ENCODE measurements at places on chromosomes 6 and 20.

GRCh38 chr6:37536491-37537190 is 36.9 kb upstream of the CCDC167 start:
- no peak for DNase-seq

- DNase-seq: no peak
Measured at GRCh38 chr6:45388328-45388727, 10.6 kb upstream of the SUPT3H start.

GRCh38 chr20:40687384-40688128 is 1.5 kb downstream of the MAFB start:
- peak; percentile 70 for DNase-seq

GRCh38 chr20:38833154-38833856 is 27.8 kb downstream of the PPP1R16B start:
- DNase-seq: no peak

GRCh38 chr20:37192137-37192854 is 12.9 kb upstream of the MROH8 start:
- DNase-seq: peak; percentile 95

DNA sequence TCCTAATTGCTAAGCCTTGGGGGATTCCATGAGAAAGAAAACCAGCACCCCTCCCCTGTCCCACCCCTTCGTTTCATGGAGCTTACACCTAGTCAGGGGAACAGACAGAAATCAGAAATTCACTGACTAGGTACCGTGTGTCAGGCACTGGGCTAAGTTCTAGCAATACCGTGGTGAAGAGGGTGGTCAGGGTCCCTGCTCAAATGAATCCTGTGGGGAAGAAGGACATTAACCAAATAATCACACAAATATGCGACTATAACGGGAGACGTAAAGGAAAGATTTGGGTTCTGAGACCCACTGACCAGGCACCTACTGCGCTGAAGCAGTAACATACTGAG is 65.1 kb upstream of the TOP1 start:
- DNase-seq: no peak

DNA sequence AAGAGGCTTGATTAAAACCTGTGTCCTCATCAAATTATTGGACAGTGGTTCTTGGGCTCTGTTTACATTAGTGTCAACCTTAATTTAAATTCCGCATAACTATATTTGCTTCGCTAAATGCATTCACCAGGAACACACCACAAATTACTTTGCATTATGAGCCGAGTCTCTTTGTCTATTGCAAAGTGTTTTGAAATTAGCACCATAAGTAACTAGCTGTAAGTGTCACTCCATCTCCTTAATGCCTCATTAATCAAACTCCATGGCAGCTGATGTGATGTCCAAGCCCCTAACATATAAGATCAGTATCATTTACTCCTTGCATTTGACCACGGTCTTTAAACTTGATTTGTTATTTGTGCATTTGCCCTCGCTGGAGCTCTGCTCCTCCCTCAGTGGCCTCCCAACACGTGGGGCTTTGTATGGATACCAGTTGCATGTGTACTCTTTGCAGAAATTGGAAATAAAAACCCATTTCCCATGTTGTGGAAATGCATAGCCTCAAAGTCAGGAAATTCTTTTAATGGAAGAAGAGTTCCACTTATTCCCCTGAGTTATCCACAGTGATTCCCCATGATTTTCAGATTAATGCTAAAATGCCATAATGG is 24.6 kb downstream of the FOXA2 start:
- no peak for DNase-seq

DNA sequence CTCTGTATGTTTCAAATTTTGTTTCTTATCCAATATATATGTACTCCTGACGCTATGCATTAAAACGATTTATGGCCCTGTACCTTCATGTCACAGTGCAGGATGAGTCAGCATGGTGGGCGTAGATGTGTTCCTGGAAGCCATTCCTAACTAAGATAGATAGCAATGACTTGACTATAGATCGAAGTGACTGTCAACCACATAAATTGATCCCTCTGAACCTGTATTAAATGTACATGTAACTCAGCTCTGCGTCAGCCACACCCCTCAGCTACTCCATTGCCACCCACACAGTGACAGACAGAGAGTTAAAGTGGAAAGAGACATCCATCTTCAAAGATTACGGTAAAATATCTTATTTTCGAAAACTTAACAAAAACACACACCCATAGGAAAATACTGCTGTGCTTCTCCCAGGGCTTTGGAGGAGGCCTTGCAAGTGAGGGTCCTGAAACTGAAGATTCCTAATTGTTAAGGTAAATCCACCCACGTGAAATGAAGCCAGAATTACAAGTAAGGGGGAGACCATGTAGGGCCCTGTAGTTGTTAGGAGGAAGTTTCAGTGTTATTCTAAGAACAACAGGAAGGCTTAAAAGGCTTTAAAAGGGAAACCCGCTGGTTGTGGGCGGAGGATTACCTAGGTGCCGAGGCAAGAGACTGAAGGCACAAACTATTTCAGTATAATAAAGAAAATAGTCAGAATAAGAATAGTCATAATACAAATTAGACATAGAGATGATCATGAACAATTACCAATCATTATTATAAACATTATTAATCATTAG is 10.3 kb upstream of the RAD21L1 start:
- no peak for DNase-seq

GRCh38 chr6:105902401-105903031 is 183.6 kb upstream of the PRDM1 start:
- DNase-seq: no peak

DNA sequence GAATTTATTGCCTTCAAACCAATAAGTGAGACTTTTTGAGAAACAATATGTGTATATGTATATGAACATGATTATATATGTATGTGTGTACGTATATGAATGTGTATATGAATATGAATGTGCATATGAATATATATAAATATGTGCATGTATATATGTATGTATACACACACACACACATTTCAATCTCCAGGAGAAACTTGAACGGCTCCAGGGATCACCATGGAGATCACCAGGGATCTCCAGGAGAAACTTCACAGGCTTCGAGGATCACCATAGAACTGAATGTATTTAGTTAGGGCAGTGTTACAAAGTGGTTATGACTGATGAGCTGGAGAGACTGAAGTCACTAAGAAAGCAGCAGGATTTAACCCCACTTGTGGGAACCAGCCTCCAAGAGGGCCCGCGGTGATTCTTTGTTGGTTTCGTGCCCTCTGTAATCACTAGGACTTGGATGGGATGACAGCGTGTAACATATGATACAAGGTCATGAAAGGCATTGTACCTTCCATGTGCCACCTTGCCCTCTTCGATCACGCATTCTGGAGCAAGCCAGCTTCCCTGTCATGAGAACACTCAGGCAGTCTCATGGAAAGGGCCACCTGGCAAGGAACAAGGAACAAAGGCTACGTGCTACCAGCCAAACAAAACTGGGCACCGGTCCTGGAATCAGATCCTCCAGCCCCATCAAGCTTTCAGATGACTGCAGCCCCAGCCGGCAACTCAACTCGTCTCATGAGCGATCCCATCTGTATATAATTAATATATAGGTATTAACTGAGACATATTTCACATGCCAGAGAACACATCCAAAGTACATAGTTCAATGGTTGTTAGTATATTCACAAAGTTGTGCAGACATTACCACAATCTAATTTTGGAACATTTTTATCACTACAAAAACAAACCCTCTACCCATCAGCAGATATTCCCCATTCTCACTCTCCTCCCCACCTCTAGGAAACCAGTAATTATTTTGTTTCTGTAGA is 8.6 kb downstream of the FAM50B start:
- no peak for DNase-seq

- no peak for DNase-seq
Measured at GRCh38 chr20:31684153-31685015, 38.3 kb downstream of the BCL2L1 start.

- DNase-seq: peak; percentile 34
Measured at GRCh38 chr6:43328528-43328927, 19.9 kb upstream of the CRIP3 start.

- peak; percentile 75 for DNase-seq
Measured at GRCh38 chr20:64083378-64083803, 807 bp downstream of the LKAAEAR1 start.

DNA sequence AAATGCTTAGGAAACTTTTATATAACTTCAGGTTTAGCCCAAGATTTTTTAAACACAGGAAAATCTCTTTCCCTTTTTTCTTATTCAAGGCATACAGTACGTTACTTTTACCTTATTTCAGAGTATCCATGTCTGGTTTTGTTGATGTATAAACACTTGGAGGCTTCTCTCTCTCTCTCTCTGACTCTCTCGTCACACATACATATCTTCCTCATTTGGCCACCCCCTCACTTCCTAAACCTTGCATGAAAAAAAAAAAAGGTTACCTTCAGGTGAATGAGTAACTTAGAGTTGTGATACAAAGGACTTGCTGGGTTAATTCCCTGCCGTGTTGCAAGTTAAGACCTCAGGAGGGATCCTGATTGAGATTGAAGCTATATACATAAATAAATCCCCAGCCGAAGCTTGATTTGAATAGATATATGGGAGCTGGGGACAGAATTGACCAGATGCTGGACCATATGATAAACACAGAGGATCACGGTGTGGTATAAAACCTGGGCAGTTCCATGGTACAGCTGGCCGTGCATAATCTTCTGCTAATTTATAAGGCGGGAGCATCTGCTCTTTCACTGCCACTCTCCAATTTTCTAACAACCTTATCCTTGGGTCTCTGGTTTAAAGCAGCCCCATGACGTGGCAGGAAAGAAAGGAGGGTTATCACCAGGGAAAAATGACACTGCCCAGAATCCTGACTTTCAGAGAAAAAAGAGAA is 55.1 kb upstream of the IL20RA start:
- DNase-seq: no peak

GRCh38 chr20:20447196-20447595 is 79.3 kb downstream of the INSM1 start:
- DNase-seq: no peak

GRCh38 chr6:52399511-52400312 is 20.4 kb upstream of the EFHC1 start:
- DNase-seq: peak; percentile 52

GRCh38 chr6:163837691-163838431 is 423.3 kb downstream of the QKI start:
- no peak for DNase-seq

DNA sequence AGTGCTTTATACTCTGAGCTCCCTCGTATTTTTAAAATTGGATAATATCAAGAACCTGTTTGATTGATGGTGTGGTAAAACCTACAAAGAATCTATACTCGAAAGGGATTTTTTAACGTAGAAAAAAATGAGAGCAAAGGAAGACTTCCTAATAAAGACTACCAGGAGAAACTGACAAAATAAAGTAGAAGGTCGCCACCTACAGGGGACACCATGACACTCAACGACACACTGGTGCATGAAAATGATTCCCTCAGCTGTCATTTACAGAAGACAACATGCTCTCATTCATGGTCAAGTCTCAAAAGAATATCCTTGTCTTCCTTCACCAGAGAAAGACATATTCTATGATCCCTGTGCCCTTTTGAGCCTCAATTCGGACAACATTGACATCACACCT is 10.1 kb upstream of the NHSL1 start:
- DNase-seq: peak; percentile 71

- DNase-seq: no peak
Measured at GRCh38 chr20:17394411-17394810, 136.8 kb downstream of the BFSP1 start.

DNA sequence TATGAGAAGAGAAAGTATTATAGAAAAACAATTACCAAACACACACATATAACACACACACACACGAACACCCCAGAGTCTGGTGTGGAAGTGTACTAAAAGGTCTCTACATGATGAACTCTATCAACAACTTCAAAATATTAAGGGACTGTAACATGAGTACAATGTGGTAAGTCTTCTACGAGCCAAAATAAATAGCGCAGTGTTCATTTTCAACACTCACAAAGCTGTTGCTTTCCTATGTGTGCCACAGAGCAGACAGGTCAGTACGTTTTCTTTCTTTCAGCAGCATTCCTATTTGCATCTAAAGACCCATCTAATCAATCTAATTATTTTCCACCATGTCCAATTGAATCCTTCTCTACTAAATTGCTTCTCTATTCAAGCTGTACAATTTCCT is 12.1 kb upstream of the CNKSR3 start:
- DNase-seq: no peak

DNA sequence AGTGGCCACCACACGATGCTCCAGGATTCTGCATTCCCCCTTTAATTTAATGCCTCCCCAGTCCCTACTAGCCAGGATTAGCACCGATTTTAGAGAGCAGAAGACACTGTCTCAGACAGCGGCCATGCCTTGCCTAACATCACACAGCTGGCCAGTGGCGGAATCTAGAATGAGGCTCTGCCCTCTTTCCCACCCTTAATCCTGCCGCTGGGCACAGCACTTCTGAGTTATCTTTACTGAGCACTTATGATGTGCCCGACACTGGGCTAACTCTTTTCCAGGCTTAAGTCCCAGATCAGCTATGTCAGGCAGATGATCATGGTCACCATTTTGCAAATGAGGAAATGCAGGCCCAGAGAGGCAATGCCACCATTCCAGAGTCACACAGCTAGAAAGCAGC is 5.6 kb upstream of the BPIFA2 start:
- no peak for DNase-seq

DNA sequence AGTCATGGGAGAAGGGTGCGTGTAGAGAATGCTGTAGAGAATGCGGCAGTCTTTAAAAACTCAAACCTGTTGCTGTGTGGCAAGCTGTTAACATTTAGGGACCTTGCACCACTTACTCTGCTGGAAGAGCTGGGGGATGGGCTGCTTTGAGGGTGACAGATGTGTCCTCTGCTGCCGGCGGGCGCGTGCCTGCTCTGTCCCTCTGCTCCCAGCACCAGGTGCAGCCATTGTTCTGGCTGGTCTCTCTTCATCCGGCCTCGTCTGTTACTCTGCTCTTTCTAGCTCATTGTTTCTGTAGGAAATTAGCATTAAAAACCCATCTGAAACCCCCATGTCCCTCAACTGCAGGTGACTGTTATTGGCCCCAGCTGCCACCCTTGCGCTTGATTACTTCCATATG is 78.5 kb downstream of the CBFA2T2 start:
- peak; percentile 33 for DNase-seq

GRCh38 chr6:25042984-25043725 is 107.4 kb upstream of the RIPOR2 start:
- DNase-seq: no peak

DNA sequence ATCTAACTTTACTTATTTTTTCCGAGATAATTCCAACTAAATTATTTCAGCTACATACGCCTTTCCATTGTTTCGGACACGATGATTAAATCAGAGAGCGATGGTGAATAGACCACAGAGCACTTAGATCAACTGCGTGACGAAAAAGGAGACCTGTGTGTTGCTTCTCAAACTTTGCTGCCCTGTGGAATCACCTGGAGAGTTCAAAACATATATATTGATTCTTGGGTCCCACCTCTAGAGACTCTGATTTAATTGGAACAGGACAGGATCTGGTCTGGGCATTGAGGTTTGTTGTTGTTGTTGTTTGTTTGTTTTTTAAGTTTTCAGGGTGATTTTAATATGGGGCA is 401 bp upstream of the TNFRSF21 start:
- no peak for DNase-seq

- peak; percentile 57 for DNase-seq
Measured at GRCh38 chr6:168514216-168514615, 73.2 kb downstream of the SMOC2 start.

DNA sequence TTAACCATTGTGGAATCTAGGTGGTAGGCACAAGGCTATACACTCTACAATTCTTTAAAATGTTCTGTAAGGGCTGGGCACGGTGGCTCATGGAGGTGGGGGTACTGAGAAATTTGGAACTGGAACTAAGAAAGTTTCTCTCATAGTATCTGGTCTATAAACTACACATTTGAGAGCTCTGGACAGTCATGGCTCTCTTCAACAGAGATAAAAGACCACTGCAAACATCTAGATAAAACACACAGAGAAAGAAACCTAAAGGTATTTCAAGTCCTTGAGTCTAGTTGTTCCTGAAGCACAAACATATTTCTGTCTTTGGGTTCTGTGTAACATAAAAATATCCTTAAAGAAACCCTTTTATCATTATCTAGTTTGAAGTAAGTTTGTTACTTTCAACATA is 35.2 kb downstream of the ILRUN start:
- DNase-seq: no peak
